ENCODE measurements at places on chromosomes 1 and 21.

DNA sequence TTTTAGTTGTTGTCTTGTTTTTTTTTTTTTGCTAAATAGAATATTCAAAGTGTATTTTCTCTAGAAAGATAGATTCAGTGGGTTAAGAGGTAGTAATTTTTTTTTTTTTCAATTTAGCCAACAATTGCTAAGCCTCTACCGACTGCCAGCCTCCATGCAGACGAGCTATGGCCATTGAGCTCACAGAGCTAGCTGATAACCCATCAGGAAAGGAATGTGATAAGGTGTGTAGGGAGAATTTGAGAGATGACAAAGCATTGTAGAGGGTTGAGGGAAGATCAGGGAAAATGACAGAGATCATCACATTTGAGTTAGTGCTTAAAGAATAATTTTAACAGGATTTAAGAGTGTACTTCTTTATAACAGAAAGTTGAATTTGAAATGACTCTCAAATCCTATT is 30.6 kb downstream of the DNM3 start:
- DNase-seq: no peak

- no peak for DNase-seq
Observed at GRCh38 chr1:208204779-208205178, 39.4 kb downstream of the PLXNA2 start.

DNA sequence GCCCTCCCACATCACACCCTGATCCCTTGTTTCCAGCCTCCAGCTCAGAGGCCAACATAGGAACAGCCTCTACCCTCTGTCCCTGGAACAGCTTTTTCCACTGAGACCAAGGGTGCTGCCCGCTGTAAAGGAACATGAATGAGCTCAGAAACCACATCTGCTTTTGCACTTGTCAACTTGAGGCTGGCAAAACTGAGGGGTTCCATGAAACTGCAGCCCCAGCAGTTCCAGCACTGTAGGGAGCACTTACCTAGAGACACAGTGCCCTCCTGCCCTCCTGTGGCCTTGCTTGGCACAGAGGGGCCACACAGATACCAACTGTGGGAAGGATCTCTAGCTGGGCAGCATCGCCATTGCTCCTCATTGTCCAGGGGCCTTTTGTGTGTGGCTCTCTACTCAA is 51.7 kb downstream of the ITPKB start:
- peak; percentile 30 for DNase-seq

GRCh38 chr21:25281134-25281533 is 326.1 kb downstream of the MRPL39 start:
- DNase-seq: no peak

DNA sequence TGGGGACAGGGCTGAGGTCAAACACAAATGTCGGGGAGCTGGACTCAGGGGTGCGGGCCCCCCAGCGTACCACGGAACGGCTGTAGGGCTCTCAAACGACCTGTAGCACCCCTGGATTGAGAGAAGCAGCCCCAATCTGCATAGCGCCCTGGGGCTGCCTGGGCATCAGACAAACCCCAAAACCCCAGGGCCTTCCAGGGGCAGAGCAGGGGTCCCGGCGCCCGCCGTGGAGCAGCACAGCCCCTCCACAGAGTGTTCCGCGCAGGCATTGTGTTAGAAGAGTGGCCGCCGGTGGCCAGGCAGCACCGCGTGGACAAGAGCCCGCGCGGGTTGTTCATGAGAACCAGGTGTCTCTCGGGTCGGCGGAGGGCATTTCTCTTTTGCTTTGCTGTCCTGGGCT is 64.2 kb upstream of the ARHGEF16 start:
- DNase-seq: no peak

DNA sequence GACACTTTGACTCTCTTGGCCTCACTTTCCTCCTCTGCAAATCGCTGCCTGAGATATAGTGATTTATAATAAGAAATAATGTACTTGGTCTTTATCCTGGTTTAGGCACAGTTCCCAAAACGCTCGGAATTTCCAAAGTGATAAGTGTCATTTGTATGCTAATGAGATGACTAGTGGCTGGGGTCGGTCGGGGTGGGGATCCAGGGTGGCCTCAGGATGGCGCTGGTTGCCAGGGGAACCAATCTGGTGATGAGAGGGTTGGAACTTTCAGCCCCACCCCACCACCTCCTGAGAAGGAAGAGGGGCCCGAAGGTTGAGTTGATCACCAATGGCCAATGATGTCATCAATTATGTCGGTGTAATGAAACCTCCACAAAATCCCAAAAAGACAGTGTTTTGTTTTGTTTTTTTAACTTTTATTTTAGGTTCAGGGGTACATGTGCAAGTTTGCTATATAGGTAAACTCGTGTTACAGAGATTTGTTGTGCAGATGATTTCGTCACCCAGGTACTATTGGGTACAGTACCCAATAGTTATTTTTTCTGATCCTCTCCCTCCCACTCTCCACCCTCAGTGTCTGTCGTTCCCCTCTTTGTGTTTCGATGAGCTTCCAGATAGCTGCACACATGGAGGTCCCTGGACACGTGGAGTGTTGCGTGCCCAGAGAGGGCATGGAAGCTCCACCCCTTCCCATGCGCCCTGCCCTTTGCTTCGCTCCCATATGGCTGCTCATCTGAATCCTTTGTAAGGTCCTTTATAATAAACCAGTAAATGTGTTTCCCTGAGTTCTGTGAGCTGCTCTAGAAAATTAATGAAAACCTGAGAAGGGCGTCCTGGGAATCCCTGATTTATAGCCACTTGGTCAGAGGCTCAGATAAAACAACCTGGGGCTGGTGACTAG is 97.2 kb downstream of the KCNN3 start:
- DNase-seq: no peak
